ENCODE measurements at places on chromosomes 13 and 19. TPM values are rescaled to one million over a fixed set of nuclear protein-coding genes. Genes with fewer than 3 reads are reported as not detected.

Gene NUP62
- polyA plus RNA-seq, result 47.8 TPM

Gene TMEM145
- polyA plus RNA-seq, result 0.32 TPM

Gene ESD
- 149 TPM for polyA plus RNA-seq

Gene SLC35E1
- 24.0 TPM for polyA plus RNA-seq

Gene LTBP4
- 383 TPM for polyA plus RNA-seq

Gene GRK1
- 0.11 TPM for polyA plus RNA-seq

DNA sequence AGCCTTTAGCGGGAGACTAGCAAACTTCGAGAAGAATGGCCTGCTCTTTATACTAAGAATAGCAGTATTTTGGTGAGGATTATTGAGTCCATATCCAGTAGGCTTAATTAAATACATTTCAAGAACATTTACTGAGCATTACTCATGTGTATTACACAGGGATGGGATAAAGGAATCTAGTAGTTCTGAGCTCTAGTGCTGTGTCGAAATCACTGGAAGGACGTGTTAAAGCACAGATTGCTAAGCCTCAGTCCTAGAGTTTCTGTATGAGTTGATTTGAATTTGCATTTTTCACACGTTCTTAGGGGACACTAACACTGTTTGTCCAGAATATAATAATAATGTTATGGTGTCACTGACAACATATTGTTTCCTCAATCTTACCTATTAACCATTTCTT is 9.0 kb downstream of the ZNF302 start:
- no peak for DNase-seq

DNA sequence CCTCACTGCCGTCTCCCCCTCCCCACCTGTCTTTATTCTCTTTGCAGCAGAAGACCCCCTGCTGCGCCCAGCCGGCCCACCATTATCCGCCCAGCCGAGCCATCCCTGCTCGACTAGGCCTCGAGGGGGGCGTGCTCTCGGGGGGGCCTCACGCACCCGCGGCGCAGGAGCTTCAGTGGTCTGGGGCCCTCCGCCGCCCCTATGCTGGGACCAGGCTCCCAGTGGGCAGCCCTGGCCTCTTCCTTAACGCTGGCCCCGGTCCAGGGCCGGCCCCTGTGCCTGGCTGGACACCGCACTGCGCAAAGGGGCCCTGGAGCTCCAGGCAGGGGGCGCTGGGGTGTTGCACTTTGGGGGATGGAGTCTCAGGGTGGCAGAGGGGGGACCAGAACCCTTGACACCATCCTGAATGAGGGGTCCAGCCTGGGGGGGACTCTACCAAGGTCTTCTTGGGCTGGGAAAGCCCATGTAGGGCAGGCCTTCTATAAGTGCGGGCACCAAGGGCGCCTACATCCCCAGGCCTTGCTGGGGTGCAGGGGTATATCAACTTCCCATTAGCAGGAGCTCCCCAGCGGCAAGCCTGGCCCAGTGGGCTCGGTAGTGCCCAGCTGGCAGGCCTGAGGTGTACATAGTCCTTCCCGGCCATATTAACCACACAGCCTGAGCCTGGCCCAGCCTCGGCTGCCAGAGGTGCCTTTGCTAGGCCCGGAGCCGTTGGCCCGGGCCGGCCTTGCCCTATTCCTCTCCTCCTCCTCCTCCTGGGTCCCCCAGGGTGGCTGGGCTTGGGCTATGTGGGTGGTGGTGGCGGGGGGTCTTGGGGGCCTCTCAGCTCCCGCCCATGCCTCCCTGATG is 4.9 kb downstream of the TMED1 start:
- DNase-seq, result no peak

GRCh38 chr19:2034729-2035589 is 16.1 kb downstream of the MKNK2 start:
- peak; percentile 24 for DNase-seq

DNA sequence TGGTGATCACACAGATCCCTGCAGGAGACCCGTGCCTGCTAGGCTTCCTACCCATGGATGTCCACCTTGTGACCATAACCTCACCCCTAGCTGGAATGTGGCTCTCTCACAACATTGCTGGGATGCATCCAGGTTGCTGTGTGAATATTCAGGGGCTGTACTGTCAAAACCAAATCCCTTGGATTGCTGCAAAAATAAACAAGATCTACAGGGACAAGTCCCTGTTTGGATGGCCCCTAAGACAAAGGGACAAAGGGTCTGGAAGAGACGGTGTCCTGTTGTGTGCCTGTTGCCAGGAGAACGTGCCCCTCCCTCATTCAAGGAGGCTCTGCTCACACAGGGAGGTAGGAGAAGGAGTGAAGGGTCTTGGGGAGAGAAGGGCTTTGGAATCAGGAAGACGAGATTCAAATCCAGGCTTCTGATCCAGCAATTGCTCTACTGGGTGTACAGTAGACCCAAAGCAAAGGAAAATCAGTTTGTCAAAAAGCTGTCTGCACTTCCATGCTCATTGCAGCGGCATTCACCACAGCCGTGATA is 89.2 kb upstream of the WASF3 start:
- DNase-seq, result peak; percentile 83

GRCh38 chr13:29384466-29384865 is 211.0 kb downstream of the SLC7A1 start:
- peak; percentile 6 for DNase-seq

- no peak for DNase-seq
These were observed 844 bp upstream of the ASPDH start for GRCh38 chr19:50514346-50515167.

DNA sequence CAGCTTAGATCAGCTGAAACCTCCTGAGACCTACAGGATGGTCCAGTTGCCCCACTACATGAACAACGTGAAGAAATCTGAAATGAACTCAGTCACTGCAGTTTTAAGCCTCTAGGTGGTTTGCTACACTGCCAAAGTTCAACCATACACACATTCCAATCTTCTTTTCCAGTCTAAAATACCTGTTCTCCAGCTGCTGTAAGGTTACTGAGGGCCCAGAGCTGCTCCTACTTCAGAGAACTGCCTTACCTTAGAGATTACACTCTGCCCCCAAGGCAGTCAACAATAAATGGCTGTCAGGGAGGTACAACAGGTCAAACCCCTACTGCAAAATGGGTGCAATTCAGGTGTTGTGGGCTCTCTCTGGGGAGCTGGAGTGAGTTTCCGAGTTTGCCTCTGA is 154.1 kb upstream of the MIR17HG start:
- no peak for DNase-seq

- no peak for DNase-seq
These were observed 144.3 kb upstream of the PCDH9 start for GRCh38 chr13:67374391-67374790.

DNA sequence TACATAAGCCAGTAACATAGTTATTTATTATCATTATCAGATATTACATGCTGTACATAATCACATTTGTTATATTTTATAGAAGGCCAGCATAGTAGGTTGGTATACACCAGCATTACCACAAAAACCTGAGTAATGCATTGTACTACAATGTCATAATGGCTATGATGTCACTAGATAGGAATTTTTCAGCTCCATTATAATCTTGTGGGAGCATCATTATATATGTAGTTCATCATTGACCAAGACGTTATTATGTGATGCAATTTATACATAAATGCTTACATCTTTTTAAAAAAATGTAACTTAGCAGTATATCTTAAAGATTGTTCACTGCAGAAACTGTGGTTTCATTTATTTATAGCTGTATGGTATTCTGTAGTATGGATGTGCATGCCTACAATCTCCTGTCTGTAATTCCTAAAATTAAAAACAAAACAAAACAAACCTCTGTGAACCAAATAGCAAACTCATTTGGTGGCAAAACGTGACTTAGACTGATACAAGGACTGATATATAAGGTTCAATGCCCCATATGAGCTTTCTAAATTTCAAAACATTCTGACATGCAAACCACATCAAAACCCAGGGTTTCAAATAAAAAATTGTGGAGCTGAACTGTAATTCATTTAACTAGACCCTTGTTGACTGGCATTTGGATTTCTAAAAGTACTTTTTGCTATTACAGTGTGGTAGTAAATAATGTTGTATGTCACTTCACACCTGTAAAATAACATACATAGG is 250.9 kb downstream of the DLEU7 start:
- no peak for DNase-seq

All from muscle of leg (tissue), 16 donors.